ENCODE measurements at places on chromosomes 4 and X. TPM values are rescaled to one million over a fixed set of nuclear protein-coding genes. Genes with fewer than 3 reads are reported as not detected.

ITGB1BP2 gene
- total RNA-seq: 7.8 TPM

DNA sequence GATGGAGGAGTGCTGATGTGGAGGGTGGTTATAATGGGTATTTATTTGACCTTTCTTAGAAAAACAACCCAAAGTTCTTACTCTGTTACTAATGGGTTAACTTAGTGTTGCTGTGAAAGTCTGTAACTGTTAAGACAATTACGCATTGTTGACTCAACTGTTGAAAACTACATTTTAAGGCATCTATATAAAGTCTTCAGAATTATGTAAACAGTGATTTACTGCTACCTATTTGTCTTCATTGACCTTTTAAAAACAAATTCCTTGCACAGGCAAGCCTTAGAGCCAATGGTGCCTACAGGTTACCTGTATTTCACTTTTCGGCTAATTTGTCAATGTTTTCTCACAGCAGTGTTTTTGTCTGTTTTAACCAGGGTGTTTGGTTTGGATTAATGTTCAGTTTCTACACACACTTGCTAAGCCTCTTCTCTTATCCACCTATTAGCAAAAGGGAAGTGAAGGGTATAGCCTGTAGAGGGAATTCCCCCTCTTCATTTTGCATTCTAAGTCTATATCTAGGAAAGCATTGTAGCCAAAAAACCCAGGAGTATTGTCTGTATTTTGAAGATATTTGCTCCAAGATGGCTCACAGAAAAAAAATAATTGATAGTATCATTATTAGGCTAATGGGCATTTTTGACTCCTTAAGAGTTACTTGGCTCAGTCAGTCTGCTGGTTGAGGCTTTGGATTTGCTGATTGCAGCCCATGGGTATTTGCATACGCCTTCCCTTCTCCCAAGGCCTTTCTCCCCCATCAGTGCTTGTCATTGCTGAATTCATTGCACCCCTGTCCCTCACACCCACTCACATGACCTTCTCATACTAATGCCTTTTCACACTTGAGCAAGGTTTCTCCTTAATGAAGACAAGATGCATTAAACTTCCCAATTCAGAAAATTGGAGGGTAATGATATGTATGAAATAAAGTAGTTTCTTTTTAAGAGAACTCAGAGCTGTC, 30.5 kb downstream of the AFF1 start:
- DNase-seq: no peak

DNA sequence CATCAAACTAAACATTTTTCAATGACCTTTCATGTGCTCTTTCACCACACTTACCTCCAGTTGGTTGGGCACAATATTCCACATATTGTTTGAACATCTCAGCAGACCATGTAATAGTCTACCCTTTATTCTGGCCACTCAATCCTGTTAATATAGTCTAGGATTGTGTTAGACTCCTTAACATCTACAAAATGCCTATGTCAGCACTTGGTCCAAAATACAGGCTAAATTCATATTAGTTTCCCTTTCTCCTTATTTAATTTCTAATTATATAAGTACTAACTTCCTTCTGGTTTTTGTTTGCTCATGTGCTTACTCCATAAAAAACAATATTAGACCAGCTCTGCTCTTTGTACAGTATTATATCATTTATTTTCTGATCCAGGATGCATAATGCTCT, 21.1 kb downstream of the MEPE start:
- no peak for DNase-seq

- DNase-seq: no peak
Measured at GRCh38 chr4:8340781-8341241, 71.3 kb downstream of the HTRA3 start.

- DNase-seq: no peak
Measured at GRCh38 chr4:152072001-152072485, 311.2 kb upstream of the GATB start.

Data from glutamatergic neuron (in vitro differentiated cells).